Vagina (tissue), 2 donors: ENCODE measurements at places on chromosomes 7 and 10. TPM values are rescaled to one million over a fixed set of nuclear protein-coding genes. Genes with fewer than 3 reads are reported as not detected.
A peak's percentile ranks its signal among the peaks of the same experiment; 100 is the strongest.

The PLOD3 gene
- 41.5 TPM for total RNA-seq

- peak overlapping the region; percentile 27 for H3K27ac ChIP-seq
- DNase-seq, result no peak
- no peak overlapping the region for H3K4me3 ChIP-seq
- peaks cover 7% of the 10 kb centered on the region for H3K36me3 ChIP-seq
Observed at GRCh38 chr7:129925416-129926002, 27.3 kb downstream of the UBE2H start.

DNA sequence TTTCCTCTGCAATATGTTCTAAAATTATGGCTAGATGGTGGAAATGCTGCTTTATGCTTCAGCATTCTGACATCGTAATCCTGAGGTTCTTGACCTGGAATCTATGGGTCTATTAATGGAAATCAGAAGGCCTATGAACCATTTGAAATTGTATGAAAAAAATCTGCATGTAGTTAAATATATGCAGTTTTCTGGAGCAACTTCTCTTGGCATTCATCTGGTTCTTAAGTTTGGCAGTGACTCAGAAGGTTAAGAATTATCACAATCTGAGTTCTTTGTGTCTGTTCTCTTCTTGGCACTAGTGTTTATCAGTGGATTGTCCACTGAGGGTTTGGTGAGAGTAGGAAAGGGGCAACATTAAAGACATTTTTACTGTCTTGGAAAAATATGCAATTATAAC, 71.1 kb upstream of the FZD1 start:
- no peak for DNase-seq
- no peak overlapping the region for H3K4me3 ChIP-seq
- H3K27me3 ChIP-seq, result no peaks in the 10 kb centered on the region
- no peaks in the 10 kb centered on the region for H3K36me3 ChIP-seq
- H3K27ac ChIP-seq, result no peak overlapping the region

The TMEM184A gene
- total RNA-seq, result 129 TPM

DNA sequence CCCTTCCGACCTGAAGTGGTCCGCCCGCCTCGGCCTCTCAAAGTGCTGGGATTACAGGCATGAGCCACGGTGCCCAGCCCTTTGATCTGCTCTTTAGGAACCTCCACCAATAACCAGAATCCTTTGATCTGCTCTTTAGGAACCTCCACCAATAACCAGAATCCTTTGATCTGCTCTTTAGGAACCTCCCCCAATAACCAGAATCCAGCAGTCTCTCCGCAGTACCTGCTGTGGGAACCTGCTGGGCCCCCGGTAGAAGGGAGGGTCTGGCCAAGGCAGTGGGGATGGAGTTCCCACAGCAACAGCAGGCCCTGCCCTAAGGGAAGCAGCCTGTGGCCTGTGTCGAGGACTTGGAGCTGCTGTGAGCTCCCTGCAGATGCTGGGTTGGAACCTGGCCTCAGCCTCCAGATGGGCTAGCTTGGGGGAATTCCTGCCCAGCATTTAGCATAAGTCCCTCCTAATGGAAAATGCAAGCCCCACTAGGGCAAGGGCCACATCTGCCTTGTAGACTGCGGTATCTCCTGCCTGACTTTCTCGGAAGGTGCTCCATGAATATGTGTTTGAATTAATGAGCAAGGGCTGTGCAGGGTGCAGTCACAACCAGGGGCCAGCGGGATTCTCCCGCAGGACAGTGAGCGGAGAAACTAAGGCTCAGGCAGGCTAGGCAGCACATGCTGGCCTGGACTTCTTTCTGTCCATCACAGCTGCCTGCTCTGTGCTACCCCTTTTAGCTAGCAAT, 165.8 kb downstream of the UBE2H start:
- peaks cover 19% of the 10 kb centered on the region for H3K27me3 ChIP-seq
- peaks cover 43% of the 10 kb centered on the region for H3K4me1 ChIP-seq
- H3K36me3 ChIP-seq, result no peaks in the 10 kb centered on the region
- no peak overlapping the region for H3K27ac ChIP-seq
- no peak overlapping the region for H3K4me3 ChIP-seq
- DNase-seq, result no peak
